ENCODE measurements at places on chromosomes 2 and 18.

GRCh38 chr18:36610661-36611060 is 218.1 kb downstream of the TPGS2 start:
- no peak for DNase-seq

GRCh38 chr2:54666131-54666633 is 57.3 kb upstream of the EML6 start:
- DNase-seq = peak; percentile 69

GRCh38 chr2:104438481-104438880 is 415.4 kb upstream of the POU3F3 start:
- DNase-seq = no peak

DNA sequence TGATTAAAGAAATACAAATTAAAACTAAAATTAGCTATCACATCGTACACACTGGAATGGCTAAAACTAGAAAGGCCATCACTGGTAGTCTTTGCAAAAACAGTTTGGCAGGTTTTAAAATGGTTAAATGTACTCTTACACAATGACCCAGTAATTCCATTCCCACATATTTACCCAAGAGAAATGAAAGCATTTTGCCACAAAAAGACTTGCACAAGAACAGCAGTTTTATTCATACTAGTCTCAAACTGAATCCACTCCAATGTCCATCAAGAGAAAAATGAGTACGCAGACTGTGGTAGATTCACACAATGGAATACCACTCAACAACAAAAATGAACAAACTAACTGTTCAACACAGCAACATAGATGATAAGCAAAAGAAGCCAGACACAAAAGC is 29.1 kb downstream of the SP140L start:
- no peak for DNase-seq

DNA sequence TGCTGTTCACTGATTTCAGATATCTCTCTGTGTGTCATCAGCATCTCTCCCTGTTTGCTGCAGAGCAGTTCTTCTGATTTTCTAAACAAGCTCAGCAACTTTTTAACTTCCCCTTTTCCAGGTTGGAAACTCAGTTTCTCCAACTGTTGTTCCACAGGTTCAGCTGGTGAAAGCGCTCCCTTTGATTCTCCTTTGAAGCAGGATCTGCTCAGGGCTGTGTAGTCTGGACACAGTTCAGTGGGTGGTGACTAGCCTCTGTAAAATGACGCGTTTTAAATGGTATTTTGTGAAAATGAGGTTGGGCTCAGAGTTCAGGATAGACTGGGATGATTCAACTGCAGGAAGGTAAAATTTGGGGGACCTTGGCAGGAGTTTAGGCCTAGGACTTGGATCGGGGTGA is 106.3 kb downstream of the TRIM43 start:
- no peak for DNase-seq

DNA sequence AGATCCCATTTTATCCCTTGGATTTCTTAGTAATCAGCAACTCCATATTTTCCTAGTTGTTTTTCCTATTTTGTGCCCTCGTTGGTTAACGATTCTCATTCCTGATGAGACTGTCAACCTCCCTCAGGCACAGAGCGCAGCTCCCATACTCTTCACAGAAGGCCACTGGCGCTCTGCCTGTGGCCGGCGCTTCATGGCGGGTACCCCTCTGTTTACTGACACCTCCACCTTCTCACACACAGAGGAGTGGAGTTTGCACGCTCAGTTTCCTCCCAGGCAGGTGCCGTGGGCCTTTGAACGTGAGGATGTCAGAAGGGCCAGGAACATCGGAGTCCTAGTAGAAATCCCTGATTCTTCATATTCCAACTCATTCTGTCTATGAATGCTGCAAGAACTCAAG is 139.0 kb downstream of the MBP start:
- DNase-seq = no peak

GRCh38 chr2:101231240-101231639 is 21.4 kb upstream of the CNOT11 start:
- DNase-seq = no peak

DNA sequence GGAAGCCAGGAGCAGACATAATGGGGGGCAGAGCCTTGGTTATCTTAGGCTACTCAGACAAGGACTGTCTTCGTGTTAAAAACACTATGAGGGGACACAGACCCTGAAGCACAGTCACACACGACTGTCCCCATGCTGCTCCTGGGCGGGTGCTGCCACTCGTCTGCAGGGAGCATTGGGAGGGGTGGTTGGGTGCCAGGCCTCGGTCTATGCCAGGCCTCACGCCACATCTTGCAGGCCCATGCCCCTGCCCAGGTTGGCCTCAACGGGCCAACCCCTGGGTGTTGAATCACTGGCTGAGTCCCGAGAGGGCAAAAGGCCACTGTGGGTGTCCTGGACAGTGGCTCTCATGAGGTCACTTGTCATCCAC is 97.9 kb downstream of the USP40 start:
- DNase-seq = no peak

DNA sequence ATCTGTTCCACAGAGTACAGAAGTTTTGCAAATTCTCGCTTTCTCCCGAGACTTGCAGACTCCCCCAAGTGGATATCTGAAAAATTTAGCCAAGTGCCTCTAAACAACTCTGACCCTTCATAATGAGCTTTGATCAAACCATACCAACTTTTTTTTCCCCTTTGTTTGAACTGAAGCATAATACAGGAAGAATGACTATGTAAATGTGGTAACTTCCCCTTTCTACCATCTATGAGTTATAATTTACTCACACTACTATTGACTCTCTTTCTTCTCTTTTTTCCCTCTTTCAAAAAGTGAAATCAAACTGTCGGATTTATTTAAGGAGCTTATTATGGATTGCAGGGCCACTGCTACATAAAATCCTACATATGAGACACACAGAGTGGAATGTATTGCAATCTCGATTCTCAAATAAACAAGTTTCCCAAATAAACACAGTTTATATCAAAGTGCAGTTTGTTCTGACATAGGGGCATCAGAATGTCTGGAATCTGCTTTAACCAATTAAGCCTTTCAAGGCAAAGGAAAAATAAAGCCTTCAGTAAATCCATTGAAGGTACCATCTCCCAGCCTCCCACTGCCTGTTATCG is 1.4 kb upstream of the ZNF804A start:
- peak; percentile 49 for DNase-seq

DNA sequence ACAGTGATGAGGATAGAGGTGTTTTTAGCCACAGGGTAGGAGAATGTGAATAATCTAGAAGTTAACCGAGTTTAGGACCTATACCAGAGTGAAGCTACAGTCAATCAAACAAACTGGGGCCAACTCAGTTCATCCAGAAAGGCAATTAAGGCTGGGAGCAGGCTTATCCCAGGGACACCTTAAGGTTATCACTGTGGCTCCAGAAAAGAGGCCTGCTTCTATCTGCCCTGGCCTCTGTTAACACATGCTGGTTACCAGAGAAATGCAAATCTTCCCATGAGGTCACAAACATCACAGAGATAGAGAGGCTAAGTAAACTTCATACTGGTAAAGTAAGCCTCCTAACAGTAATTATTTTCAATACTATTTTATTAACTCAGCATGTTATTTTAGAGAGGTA is 93.2 kb upstream of the GRB14 start:
- no peak for DNase-seq

DNA sequence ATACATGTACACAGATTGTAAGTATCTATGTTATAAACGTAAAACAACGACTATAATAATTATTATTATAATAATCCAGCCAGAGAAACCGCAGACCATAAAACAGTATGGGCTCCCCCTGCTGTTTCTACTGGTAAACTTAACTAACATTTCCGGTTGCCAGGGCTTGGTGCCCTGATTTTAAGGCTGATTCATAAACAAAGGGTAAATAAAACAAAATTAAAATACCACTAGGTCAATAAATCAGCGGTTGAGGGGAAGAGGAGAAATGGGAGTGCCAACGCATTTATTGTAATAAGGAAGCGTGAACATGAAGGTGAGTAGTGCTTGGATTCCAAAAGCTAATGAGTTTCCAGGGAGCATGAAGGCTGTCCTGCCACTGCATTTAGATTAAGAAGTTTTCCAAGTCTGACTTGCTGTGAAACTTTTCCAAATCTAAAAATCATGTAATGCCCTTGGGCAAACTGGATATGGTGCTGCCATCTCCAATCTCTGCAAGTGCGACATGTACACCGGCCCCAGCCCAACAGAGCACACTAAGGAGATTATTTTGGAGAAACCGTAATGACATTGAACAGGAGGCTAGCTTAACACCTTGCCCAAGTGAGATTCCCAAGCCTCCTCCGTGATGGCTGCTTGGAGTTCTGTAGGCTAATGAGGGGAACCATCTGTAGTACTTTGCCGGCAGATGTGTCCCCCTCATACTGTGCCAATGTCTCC is 50.7 kb upstream of the HNRNPA3 start:
- peak; percentile 66 for DNase-seq

DNA sequence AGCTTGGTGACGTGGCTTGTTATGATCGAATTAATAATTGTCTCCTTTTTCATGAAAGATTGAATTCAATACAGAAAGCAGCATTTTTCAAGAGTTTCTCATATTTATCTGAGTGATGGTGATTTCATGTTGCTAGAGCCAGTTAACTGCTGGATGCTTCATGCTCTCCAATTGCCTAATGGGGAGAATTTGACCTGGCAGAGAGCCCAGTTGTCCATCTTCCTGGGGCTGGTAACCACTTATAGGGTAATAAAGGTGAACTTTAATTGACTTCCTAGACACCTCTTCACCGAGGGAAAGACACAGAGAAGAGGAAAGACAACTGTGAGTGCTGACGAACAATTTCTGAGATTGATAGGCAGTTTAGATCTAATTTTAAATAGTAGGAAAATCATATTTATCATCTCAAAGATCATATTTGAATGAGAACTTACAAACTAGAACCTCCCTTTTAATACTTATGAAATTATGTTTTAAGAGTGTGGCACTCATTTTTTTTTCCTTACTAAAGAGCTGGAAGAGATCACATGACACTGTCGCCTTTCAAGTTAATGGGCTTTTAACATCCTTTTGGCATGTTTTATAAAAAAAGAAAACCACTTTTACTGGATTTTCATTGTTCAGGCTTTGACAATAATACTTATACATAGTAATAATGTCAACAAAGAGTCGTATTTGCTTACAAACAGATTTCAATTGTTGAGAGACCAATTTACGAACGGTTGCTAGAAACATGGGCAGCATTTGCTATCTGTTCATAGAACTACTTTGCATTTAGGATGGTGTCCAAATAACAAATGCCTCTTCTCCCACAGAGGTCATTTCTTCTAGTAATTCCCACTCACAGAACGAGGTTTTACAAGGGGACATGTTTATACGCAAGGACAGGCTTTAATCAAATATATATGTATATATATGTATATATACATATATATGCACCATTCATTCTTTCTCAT is 153.3 kb downstream of the RAPGEF4 start:
- DNase-seq = no peak

- DNase-seq = no peak
Measured at GRCh38 chr18:68830256-68831045, 32.6 kb downstream of the CCDC102B start.

DNA sequence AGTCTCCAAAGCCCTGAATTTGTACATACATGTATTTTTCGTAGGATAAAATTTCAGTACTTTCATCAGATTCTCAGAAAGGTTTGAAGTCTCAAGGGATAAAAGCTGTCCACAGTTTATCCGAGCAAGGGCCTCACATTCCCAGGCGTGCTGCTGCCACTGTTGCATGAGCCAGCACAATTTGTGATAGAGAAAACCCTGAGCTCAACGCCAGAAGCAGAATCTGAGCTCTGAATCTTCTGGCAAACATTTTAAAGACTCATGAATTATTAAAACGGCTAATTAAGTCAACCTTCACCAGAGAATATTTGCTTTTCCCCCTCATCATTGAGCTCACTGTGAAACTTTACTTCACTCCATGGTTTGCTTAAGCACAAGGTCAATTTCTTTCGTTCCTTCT is 38.5 kb upstream of the STPG4 start:
- peak; percentile 55 for DNase-seq

- no peak for DNase-seq
Measured at GRCh38 chr2:45856391-45857274, 205.2 kb downstream of the PRKCE start.

- no peak for DNase-seq
Measured at GRCh38 chr2:179850188-179850587, 11.2 kb downstream of the ZNF385B start.

- DNase-seq = no peak
Measured at GRCh38 chr2:64477979-64478378, 24.0 kb downstream of the LGALSL start.

DNA sequence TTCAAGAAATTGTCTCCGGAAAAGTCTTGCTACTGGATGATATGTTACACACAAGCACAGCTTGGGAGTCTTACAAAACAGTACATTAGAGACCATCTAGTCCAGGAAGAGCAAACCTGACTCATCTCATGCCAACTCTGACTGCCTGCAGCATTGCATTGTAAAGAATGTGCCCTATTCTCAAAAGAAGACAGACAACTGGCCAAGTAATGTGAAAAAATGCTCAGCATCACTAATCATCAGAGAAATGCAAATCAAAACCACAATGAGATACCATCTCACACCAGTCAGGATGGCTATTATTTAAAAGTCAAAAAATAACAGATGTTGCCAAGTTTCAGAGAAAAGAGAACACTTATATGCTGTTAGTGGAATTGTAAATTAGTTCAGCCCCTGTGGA is 42.7 kb upstream of the GORASP2 start:
- DNase-seq = no peak

DNA sequence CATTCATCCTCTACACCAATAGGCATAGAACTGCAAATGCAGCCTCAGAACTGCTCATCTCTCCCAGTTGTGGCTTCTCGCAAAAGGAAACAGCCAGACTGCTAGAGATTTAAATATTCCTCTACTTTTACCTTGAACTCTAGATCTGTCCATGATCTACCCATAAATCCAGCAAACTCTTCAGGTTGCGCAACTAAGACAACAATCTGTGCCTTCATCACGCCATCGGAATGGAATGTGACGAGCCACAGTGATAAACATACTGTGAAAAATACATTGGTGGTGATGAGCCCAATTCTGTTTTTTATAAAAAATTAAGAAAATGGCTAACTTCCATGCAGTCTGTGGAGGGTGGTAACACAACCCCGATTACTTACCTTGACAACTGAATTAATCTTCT is 626.7 kb downstream of the LRRTM4 start:
- DNase-seq = no peak

- no peak for DNase-seq
Measured at GRCh38 chr2:29260142-29260772, 145.0 kb downstream of the CLIP4 start.

- no peak for DNase-seq
Measured at GRCh38 chr2:186841940-186842339, 7.0 kb downstream of the ZSWIM2 start.

- peak; percentile 89 for DNase-seq
Measured at GRCh38 chr2:184598316-184599053, at the start of gene ZNF804A. Gene ZNF804A (plus strand): TSS chr2:184598529. CDS start chr2:184598960, 431 bp downstream.

Data from cerebellar cortex (tissue), 1 donor.